ENCODE measurements at places on chromosomes 3 and 15.

DNA sequence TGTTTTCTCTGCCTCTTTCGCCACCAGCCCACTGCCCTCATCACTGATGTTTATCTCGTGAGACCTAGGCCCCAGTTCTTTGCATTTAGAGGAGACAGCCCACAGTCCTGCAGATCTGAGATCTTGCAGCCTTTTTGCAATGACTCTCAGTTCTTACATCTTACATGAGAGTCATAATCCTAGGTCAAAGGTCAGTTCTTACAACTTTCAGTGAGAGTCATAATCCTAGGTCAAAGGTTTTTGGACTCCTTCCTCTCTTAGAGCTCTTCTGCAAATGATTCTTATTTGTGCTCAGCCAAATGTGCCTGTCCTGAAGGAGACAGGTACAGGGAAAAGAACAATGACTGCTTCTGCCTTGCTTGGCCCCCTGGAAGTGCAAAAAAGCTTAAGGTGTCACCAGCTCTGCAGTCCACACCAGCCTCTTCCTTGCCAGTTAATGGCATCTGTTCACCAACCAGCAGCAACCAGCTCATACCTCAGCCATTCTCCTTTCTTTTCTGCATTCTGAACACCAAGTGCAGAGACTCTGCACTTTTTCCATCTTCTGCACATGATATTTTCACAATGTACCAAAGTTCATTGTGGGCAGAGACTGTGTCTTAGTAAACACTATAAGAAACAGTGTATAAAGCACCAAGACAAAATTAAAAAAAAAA, 67.1 kb downstream of the ABHD5 start:
- no peak for DNase-seq

GRCh38 chr15:63997715-63998442, 48.4 kb downstream of the DAPK2 start:
- no peak for DNase-seq

- no peak for DNase-seq
These were observed 19.6 kb downstream of the SLCO3A1 start for GRCh38 chr15:91873138-91873536.

- DNase-seq, result no peak
These were observed 28.4 kb upstream of the MEF2A start for GRCh38 chr15:99537344-99537743.

GRCh38 chr15:44738340-44738984, 2.1 kb downstream of the TRIM69 start:
- DNase-seq, result no peak

DNA sequence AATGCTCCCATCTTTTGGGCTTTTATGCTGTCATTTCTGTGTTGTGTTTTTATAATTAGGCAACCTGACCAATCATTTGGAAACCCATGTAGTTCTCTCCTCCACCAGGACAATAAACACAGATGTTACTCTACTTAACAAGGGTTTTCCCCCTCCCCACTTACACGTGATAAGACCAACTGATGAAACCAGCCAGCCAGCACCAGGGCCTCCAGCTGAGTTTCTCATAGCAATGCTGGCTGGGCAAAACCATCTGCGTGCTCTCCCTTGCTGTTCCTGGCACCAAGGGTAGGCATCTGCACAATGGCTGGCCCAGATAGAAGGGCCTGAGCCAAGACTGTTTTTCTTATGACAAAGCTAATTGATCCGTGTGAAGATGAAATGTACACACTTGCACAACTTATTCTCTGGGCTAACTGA, 310.4 kb downstream of the PLCL2 start:
- DNase-seq, result no peak

- no peak for DNase-seq
These were observed 214.3 kb downstream of the ADAMTS9 start for GRCh38 chr3:64473466-64473865.

GRCh38 chr3:110227991-110228390, 843.6 kb upstream of the NECTIN3 start:
- DNase-seq, result no peak

GRCh38 chr15:39787479-39787878, 4.8 kb upstream of the FSIP1 start:
- no peak for DNase-seq

GRCh38 chr3:26437678-26438077, 184.9 kb upstream of the LRRC3B start:
- no peak for DNase-seq

DNA sequence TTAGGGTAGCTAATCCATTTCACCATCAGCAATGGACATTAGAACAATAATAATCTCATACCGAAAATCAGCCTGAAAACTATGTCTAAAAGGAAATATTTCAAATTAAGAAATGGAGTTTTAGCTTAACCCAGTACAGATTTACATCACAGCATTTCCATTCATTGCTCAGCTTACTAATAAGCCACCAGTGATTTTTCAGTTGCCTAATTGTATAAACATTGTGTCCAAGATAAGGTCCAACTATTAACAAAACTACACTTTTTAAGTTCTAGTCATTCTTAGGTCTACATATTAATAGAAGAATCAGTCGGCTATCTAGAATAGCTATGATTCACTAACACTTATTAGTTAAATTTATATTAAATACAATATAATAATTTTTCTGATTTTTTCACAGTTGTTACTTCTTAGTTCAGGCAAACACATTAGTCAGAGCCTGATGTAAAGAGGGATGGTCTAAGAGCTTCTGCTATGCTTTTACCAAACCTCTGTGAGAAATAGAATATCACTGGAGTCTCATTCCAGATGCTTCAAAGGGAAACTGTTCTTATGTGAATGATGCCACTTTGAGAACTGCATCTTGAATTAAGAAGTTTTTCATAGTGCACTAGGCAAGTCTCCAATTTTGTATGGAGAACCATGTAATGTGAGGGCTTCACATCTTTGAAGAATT, 74.1 kb downstream of the CMSS1 start:
- DNase-seq, result no peak

- DNase-seq, result no peak
These were observed 66.4 kb upstream of the GOLIM4 start for GRCh38 chr3:168162172-168162571.

All from stimulated activated CD8-positive, alpha-beta memory T cell treated with anti-CD3 and anti-CD28 coated beads, Interleukin-4, amount 100 ng/mL, for 1 hour (primary cell).